ENCODE measurements at places on chromosomes 2 and 18. TPM values are rescaled to one million over a fixed set of nuclear protein-coding genes. Genes with fewer than 3 reads are reported as not detected.

KCNS3 gene
- 1.7 TPM for total RNA-seq

LIMS4 gene
- 1.3 TPM for total RNA-seq

CFAP65 gene
- 0.27 TPM for total RNA-seq

TM4SF20 gene
- total RNA-seq = not detected

UGT1A8 gene
- total RNA-seq = not detected

SERPINB4 gene
- total RNA-seq = not detected

SLC14A1 gene
- total RNA-seq = not detected

CFAP210 gene
- total RNA-seq = not detected

MEP1B gene
- not detected for total RNA-seq

DNA sequence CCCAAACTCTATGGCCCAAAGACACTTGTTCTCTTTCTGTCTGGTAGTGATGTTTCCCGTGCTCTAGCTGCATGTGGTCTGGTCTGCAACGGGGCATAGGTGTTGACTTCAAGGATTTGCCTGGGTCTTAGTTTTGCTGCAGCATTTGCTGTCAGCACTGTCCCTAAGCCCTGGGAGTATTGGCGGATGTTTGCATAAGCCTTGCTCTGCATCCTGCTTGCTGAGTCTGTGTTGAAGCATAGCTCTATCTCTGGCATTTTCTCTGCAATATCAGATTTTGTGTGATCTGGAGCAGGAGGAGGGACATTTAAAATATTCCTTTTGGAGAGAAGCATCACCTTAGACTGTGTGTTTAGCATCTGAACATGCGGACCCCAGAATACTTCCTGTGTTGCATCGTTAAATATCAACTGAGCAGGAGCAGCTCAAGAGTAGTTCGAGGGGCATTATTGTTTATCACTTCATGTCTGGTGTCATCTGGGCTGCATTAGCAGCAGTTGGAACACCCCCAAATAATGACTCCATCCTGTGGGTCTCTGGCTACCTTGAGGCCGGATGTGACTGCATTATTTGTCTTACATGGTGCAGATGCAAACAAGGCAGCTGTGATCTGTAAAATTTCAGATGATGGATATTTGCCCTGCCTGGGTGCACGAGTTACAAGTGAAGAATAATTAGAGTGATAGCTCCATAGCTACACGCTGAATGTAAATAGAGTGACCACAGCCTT, 231.7 kb downstream of the TRIB2 start:
- DNase-seq = peak; percentile 49

DNA sequence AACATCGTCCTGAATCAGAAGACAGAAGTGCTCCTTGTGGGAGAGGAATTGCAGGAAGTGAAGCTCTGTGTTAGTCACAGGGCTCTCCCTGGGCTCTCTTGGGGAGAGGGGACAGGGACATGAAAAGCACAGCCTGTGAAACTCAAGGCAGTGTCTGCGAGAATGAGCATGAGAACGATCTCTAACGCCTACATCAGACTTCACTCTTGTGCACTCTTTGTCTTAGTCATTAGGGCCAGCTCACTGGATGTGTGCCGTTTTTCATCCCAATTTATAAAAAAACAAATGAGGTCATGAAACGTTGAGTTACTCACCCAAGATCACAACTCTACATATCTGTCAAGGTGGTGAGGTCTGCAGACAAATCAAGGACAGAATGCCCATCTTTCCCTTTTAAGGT, 27.0 kb upstream of the TWIST2 start:
- peak; percentile 46 for DNase-seq

- no peak for DNase-seq
These were observed 103.8 kb upstream of the ST3GAL5 start for GRCh38 chr2:85992611-85993010.

DNA sequence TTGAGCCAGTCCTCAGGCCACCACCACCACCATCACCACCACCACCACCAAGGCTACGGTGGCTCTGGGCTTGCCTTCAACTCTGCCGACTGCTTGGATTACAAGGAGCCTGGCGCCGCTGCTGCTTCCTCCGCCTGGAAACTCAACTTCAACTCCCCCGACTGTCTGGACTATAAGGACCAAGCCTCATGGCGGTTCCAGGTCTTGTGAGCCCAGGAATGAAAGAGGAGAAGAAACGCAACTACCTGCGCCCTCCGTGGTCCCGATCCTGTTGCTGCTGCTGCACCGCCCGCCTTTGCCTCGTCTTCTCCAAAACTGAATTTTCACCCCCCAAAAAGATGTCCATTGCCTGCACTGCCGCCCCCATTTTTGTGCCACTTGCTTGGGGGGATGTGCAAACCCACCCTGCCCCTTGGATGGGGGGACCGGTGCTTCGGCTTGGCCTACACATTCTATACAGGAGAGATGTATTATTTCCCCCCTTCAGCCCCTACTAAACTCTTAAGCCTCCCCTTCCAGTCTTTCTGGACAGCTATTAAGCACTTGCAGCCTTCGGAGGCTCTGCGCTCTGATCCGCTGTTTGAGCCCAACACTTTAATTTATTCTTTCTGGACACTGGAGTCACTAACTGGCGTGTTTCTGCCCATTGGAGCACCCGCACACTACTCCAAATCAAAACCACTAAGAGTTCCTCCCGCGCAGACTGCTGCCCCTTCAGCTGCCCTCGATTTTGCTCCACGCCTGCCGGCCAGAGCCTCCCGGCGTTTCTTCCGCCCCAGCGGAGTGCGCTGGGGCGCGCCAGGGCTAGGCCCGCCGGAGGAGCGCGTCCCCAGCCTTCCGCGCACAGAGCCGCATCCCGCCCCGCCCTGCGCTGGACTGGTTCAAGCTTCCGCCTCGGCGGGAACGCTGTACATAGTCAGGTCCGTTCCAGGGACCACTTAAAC, 5.7 kb downstream of the OTX1 start:
- no peak for DNase-seq

DNA sequence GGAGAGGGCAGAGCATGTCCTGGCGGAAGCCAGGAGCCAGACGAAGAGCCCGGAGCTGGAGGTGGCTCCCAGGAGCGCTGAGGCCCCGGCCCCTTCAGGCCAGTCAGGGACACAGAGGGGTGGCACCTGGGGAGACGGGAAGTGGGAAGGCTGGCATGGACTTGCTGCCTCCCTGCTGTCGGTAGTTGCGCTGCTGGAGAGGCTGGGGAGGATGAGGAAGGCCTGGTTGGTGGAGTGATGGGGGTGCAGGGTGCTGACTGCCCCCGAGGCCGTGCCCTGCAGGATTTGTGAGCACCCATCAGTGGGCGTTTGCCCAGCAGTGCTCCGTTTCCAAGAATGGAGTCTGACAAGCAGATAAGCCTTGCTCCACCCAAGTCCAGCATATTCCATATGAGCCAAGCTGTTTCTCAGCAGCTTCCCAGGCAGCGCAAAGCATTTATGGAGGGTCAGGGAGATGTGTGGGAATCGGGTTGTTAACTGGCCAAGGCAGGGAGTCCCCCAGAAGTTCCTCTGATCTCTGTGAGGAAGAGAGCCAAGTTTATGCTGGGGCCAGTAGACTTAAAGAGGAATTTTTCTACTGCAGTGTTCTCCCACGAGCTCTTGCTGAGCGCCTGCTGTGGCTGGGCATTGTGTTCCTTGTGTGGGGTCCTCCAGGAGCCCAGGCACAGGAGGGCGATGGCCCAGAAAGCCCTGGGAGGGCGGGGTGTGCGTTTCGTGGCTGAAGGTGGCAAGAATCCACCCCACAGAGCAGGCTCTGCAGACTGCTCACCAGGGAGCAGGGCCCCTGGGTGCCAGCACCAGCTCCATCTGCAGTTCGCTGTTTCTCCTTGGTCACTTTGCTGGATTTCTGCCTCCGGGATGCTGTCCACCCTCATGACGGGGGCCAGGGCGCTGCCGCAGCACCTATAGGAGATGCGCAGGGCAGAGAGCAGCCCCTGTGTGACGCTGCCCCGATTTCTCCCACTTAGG, 250.2 kb downstream of the ALPK2 start:
- no peak for DNase-seq

DNA sequence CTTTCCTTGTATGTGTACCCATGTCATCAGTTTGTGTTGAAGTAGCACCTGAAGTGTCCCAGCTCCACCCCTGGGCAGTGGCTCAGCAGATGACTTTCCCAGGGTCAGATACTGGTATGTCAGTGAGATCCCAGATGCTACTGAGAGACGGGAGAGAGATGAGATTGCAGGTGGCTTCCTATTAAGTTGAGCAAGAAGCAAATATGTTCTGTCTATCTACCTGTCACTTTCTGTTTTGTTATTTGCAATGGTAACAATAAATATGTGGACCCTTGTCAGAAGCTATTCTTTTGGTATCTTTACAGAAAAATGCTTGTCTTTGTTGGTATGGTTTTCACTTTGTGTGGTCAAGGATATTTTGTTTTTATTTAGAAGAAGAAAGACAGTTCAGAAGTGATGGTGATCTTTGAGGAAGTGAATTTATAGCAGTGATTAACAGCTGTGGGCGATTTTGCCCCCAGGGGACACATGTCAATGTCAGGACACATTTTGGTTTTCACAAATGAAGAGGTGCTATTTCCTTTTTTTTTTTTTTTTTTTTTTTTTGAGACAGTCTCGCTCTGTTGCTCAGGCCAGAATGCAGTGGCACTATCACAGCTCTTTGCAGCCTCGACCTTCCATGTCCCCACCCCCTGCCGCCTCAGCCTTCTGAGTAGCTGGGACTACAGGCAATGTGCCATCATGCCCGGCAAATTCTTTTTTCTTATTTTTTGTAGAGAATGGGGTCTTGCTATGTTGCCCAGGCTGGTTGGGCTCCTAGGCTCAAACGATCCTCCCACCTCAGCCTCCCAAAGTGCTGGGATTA, 21.4 kb downstream of the MGAT5 start:
- DNase-seq = no peak

DNA sequence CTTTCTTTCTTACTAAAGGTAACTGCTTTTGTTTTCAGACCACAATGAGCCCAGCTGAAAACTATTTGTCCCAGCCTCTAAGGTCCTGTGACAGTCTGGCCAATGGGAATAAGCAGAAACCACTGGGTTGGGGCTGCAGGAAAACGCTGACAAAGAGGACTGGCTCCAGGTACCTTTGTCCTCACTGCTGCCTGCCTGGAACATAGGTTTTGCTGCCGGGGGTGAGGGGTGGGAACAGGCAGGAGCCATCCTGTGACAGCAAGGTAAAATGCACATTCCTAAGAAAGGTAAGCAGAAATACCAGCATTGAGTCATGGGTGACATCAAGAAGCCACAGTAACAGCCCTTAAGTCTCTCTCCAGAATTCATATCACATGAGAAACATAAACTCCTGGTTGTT, 21.6 kb downstream of the PTPN2 start:
- peak; percentile 36 for DNase-seq

DNA sequence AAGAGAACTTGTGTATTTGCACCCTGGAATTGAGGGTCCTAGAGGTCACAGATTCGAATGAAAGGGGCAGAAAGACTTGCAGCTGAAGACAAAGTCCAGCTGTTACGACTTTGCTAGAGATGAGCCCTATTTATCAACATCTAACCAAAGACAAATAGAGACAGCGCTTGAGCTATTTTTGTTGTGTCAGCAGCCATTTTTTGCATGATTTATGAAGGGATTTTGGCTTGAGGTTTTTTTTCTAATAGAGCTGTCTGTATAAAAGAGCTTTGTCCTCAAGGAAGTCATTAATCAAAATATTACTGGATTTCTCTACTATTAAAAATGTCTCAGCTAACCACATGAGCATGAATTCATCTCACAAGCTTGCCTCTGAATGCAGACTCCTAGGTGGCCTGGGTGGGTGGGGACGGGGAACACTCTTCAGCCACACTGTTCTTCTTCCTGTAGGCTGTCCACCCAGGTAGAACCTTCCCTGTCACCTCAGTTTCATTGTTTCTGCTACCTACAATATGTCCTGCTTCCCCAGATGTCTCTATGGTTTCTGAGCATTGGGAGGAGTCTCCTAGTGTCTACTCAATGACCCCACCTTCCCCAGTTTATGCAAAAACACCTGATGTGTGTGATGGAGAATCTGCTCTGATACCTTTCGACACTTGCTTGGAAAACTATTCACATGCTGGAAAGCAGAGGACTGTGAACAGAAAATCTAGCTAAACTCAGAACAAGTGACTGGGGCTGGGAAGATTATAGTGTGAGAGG, 7.2 kb upstream of the CD226 start:
- peak; percentile 40 for DNase-seq

All from astrocyte (in vitro differentiated cells and primary cell).